ENCODE measurements at places on chromosomes 1 and 21.

- DNase-seq: no peak
Observed at GRCh38 chr1:45723248-45723930, 27.1 kb downstream of the IPP start.

- DNase-seq: no peak
Observed at GRCh38 chr1:33426916-33427315, 4.0 kb downstream of the PHC2 start.

- DNase-seq: no peak
Observed at GRCh38 chr21:40714536-40714935, 132.4 kb downstream of the DSCAM start.

DNA sequence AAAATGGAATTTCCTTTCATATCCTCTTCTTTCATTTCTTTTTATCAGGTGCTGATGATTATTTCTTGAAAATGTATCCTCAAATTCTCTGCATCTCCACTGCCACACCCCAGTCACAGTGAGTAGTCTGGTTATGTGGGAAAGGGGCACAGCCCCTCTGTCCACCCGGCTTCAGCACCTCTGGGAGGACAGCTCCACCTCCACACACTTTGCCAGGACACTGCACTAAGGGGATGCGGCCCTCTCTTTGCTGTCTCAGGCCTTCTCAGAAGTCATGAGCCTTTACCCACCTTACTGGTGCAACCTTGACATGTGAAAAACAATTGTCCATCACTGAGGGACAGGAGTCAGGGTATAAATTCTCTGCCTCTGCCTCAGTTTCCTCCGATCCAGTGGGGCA, 433.1 kb downstream of the PCP4 start:
- DNase-seq: no peak

- no peak for DNase-seq
Observed at GRCh38 chr1:95221306-95221705, 12.7 kb upstream of the RWDD3 start.

Data from stimulated activated CD8-positive, alpha-beta memory T cell treated with anti-CD3 and anti-CD28 coated beads, Interleukin-2, amount 100 ng/mL, for 1 hour (primary cell).